ENCODE measurements at places on chromosomes 2 and 18.

- no peak for DNase-seq
Measured at GRCh38 chr2:168645696-168646338, 156.6 kb upstream of the NOSTRIN start.

GRCh38 chr2:135245071-135245470, 193.0 kb downstream of the RAB3GAP1 start:
- peak; percentile 31 for DNase-seq

DNA sequence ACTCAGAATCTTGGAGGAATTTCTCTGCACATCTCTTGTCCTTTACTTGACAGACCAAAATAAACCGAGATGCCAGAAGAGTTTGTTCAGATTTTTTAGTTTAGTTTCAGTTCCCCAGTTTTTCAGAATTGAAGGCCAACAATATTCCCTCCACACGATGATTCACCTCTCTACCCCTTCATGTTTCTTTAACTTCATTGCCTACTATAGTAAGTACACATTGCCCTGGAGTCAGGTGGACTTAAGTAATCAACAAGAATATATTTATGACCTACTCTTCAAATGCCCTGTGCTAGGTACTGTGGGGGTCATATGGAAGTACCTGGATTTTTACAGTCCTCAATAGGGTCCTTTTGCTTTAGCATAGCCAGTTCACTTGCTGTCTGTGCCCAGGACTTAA, 79.6 kb upstream of the CTLA4 start:
- DNase-seq, result no peak

DNA sequence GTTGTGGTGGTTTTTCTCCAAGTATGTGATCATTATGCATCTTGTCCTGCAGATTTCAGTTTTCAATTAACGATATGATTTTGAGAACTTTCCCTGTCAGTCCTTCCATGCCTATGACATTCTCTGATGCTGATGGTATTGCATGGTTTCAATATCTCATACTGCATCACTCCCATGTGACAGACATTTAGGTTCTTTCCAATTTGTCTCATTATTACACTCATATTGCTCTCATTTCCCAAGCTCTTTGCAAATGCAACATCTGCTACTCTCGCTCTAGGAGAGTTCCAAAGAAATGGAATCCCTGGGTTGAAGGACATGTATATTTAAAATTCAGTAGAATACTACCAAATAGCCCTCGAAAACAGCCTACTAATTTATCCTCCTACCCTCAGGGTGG, 125.5 kb downstream of the MARCHF4 start:
- DNase-seq, result no peak

DNA sequence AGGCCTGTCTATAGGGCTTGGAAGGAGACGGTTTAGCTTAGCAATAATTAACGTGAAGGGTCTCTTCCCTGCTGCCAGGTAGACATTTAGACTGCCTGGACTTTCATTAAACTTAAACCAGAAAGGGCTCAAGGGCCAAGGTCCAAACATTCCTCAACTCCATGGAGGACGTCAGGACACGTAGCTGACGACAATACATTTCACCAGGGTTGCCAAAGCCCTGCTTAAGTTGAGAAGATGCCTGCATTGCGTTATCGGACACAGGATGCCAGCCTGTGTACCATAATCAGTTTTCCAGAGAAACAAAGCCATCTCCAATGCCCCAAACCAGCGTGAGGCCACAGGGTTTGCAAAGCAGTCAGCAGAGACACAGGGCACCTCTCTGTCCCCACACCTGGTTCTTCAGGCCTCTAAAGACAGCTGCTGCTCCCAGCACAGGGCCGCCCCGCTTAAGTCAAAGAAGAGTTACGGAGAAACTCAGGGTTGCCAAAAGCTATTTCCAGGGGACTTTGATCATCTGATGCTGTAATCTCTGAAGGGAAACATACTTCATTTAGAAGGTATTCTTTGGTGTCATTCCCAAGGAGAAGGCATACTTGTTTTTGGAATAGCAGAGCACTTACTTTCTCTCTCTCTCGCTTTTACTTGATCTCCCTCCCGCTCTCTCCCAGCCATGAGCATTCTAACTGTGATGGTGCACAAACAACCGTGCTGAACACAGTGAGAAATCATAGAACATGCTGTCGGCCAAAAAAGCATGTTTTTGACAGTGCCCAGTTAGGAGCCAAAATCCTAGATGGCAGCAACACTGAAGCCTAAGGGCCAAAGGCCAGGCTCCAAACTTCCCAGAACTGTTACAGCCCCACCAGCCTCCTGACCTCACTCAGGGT, 46.0 kb downstream of the TTC32 start:
- DNase-seq, result no peak

DNA sequence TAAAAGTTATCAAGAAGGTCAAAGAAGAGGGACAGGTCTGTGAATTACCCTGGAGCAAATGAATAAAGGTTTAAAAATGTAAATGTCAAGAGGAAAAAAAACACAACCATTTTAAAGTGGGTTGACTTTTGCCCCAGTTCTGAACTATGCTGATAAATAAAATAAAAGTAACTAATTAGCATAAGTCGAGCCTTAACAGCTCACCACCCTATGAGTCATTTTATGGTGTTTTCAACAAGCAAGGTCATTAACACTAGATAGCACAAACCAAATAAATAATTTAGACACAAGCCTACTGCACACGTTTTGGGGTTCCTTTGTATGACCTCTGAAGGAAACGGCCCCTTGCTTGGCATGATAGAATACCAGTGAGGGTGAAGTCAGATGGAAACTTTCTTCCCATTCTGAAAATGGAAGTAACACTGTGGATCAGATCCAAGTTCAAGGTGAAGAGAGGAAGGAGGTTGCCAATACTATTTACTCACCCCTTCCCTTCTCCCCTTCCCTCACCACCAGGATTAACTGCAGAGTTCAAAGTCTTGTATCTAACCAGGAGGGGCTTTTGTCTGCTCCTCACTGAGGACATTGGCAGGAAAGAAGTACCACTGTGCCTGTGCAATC, 380.0 kb upstream of the ACVR2A start:
- no peak for DNase-seq

GRCh38 chr2:196413821-196414274, 225.7 kb upstream of the CCDC150 start:
- DNase-seq, result peak; percentile 23

GRCh38 chr2:172937884-172938712, 137.5 kb upstream of the MAP3K20 start:
- no peak for DNase-seq

DNA sequence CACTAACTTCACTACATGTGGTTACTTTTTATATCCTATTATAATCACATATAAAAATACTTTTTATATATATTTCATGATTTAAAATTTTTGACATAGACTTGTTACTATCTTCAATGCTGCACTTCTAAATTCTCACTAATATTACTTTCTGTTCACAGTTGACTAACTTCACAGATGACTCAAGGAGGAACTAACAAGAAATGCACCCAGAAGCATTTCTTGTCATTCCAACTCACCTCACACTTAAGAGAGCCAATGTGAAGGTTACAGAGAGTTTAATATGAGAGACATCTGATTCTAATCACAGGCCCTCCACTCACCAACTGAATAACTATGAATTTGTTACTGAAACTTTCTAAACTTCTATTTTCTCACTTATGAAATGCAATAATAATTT, 399.8 kb upstream of the SLC8A1 start:
- peak; percentile 3 for DNase-seq

DNA sequence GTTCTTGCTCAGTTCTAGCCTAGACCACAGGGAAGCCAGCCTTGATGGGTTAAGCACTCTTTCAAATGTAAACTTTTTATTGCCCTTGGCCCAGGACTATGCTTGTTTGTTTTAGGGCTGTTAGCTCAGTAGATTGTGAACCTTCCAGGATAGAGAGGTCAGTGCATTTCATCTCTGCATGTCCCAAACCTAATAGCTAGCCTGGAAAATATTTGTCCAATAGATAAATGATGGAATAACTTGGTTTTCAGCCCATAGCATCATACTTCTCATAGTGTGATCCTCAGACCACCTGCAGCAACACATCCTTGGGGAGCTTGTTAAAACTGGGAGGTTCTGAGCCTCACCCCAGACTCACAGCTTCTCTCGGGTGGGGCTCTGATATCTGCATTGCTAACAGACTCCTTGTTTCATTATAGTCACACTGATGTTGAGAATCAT, 59.8 kb downstream of the TRIB2 start:
- DNase-seq, result no peak

- DNase-seq, result no peak
Measured at GRCh38 chr2:96730212-96730611, 9.7 kb downstream of the LMAN2L start.

GRCh38 chr18:30960661-30961060, 81.9 kb downstream of the DSC3 start:
- DNase-seq, result no peak

DNA sequence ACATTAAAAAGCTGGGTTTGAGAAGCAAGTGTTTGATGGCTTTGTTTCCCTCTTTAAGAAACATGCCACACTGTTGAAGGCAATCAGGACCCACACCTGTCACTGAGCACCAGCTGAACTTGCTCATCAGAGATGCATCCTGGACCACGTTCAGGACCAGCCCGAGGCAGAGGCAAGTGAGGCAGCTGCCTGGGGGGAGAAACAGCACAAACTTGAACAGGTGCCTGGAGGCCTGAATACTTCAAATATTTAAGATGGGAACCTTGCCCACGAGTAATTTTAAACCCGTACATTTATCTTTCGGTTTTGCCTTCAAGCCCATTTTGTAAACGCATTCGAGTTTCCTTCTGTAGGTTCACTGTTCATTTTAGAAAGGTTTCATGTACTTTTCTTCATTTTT, 421.3 kb downstream of the NYAP2 start:
- no peak for DNase-seq

All from fibroblast of upper back skin (primary cell).